ENCODE measurements at places on chromosomes 16 and 17. TPM values are rescaled to one million over a fixed set of nuclear protein-coding genes. Genes with fewer than 3 reads are reported as not detected.

GRCh38 chr16:51535591-51535990 is 384.5 kb upstream of the SALL1 start:
- no peak for DNase-seq

HSD17B1 gene
- total RNA-seq: 1.5 TPM

GRCh38 chr17:75476271-75476671 is 19.8 kb downstream of the TMEM94 start:
- DNase-seq: peak; percentile 29

DDX42 gene
- total RNA-seq: 125 TPM

DNA sequence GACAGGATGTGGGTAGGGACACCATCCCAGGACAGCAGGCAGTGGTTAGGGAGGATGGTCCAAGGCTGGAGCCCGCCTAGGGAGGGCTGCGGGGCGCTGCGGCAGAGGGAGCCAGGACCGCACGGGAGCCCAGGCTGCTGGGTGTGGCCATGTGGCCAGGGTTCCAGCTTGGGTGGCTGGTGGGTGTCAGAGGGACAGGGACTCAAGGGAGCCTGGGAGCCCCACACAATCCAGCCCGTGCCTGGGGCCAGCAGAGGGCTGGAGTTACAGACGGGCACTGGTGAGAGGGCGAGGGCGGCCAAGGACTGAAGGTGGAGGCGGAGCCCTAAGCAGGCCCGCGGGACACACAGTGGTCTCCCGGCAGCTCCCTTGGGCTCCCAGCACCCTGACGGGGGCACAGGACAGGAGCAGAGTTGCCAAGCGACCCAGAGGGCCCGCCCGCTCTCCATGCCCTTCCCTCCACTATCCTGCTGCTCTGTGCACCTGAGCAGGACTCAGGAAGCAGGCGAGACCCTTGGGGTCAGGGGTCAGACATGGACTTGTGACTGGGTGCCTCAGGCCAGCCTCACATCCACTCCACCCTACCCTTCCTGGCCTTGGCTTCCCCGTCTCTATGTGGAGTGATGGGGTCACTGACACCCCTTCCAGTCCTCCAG is 7.1 kb downstream of the MRPL28 start:
- no peak for DNase-seq

- DNase-seq: no peak
Observed at GRCh38 chr17:40350689-40351358, 13.7 kb downstream of the GJD3 start.

HP gene
- not detected for total RNA-seq

CYGB gene
- 29.2 TPM for total RNA-seq

- DNase-seq: no peak
Observed at GRCh38 chr17:57746221-57746620, 1.1 kb upstream of the CCDC182 start.

CCL23 gene
- not detected for total RNA-seq

DNA sequence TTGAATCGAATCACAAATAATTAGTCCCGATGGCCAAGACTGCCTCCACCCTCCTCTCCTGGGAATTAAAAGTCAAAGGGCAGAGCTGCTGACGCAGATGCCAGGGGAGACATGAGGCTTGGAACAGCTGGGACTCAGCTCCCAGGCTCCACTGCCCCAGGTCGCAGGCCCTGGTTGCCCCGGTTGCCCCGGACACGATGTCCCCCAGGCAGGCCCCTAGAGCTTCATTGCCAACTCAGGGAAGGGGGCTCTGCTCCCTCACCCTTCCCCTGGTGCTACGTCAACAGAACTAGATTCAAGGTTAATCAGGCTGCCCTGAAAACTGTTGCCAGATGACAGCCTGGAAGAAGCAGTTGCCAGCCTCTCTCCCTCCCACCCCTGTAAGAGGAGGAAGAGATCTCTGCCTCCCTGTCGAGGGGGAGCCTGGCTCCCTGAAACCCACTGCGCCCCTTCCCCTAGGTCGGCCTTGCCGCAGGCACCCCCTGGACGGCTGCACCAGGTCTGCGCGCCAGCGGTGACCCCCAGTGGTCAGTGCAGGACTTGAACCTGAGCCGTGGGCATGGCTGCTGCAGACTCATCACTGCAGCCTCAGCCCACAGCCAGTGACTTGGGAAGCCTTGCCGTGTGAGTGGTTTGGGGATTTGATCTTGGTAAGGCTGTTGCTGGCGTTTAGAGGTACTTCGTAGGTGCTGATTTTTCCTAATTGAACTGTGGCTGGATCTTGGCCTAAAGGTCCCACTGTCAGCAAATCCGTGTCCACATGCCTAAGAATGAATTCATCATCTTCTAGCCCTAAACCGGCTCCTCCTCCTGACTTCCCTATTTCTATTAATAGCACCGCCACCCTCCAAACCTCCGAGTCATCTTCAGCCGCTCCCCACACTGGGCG is 84.1 kb upstream of the TOB1 start:
- DNase-seq: peak; percentile 85

- no peak for DNase-seq
Observed at GRCh38 chr16:47073223-47074155, 70.3 kb downstream of the NETO2 start.

GRCh38 chr16:55376567-55377167 is 52.7 kb downstream of the IRX6 start:
- no peak for DNase-seq

PSMC5 gene
- total RNA-seq: 116 TPM

GRCh38 chr17:74612046-74612445 is 11.5 kb downstream of the CD300E start:
- DNase-seq: no peak

- DNase-seq: peak; percentile 69
Observed at GRCh38 chr17:12415031-12415430, 250.7 kb upstream of the MYOCD start.

CCDC102A gene
- 8.8 TPM for total RNA-seq

DNA sequence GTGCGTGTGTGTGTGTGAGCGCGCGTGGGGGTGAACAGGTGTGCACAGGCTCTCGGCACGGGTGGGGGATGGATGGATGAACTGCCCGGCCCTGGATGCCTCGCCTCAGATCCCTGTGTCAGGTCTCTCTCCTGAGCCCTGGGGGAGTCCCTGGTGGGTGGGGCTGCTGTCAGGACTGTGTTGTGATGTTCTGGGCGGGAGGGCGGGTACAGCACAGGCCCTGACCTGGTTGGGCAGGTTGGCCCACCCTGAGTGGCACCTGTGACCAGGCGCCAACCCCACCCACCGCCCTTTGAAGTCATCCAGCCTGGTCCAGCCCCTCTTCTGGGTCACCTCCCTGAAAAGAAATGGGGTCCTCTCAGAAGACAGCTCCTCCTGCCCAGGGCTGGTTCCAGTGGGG is 41.6 kb upstream of the TAC4 start:
- no peak for DNase-seq

DNA sequence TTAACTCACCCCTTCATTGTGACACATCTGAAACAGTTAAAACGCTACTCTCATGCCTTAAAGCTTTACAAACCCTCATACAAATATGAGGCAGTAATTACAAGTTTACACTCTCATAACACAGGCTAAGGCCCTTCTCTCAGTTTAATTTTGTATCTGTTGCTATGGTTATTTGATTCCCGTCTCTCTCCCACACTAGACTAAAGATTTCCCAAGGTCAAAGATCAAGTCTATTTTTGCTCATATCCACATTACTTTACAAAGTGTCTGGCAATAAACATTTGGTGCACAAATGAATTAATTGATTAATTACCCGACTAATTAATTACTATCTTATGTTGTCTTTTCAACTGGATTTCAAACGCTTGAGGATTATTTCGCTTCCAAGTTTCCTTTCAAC is 86.4 kb upstream of the MYOCD start:
- no peak for DNase-seq

P2RX1 gene
- not detected for total RNA-seq

DNA sequence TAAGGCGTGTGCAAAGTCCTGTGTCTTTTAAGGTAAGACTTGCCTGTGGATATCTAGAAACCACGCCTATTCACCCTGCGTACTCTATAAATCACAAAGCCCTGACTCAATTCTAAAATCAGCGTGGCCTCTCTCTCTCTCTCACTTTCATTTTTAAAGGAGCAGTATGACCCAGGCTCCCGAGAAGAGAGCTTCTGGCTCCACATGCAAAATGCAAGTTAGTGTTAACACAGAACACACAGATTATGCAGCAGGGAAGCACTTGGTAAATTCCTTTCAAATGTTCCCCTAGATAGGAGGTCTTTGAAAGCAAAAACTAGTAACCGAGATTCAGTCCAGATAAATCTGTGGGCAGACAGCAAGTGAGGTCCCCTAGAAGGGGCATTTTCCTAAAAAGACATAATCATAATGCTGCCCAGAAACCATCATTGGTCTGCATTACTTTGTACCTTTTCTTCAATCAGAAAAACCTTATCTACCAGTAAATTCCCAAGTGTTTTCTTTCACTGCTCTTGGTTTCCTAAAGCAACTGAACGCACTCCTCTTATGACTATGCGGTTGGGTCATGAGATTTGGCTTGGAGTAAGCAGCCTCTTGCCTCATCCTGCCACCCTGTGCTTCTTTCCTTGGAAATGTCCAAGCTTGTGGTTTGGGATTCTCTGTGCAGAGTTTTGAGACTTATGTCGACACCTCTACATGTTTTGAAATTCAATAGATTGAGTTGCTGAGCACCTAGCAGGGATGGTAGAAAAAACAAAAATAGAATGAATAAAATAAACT is 31.7 kb upstream of the KCNJ2 start:
- DNase-seq: peak; percentile 97

TBC1D3H gene
- total RNA-seq: not detected

CACNG5 gene
- total RNA-seq: not detected

DNA sequence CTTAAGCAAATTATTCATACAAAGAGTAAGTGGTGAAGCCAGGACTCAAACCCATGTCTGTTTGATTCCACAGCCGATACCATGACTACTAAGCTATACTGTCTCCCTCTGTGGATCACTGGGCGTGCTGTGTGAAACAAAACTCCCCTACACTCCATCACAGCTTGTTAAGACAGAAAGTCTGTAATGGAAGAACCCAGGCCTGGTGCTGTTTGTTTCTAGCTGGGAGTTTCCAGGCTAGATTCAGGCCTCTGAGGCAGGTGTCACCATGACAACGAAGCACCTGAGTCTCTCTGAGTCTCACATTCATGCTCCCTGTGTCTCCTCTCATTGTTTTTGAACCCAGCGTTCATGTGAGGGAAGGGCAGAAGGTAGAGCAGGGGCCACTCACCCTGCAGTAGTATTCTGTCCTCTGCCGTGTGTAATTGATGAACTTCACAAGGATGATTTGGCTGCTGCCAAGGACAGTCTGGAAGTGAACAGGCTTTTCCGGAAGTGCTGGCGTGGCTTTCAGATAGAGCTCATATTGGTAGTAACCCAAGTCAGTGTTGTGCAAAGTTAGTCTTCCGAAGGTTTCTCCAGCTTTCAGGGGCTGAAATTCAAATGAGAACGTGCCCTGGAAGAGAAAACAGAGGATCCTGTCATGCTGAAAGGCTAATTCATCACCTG is 8.6 kb upstream of the VAC14 start:
- no peak for DNase-seq

DNA sequence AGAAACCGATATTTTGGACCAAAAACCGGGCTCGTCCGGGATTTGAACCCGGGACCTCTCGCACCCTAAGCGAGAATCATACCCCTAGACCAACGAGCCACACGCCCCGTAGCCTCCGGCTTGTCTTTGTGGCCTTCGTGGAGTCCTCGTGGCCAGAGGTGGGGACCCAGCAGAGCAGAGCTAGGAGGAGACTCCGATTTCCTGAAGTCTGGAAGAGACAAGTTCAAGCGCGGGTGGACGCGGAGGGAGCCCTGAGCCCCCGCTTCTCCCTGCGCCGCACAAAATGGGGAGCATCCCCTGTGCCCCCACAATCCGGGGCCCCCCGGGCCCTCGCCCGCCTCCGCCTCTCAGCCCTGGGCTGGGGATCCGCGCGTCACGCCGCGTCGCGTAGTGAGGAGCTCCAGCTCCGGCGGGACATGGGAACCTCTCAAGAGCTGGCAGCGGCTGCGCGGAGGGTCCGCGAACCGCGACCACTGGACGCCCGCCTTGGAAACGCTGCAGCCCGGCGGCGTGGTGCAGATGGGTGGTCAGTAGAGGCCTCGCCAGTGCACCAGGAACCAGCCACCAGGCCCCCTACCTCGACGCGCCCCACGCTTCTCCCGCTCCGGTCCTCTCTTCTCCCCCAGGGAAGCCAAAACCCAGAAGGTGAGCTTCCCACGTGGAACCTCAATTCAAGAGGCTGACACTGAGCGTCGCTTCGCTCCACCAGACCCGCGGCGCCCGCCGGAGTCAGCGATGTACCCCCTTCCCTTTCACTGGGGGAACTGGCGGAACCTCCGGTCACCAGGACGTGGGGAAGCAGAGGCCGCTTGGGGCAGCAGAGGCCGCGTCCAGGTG is 5.2 kb upstream of the OR1F1 start:
- DNase-seq: no peak

DNA sequence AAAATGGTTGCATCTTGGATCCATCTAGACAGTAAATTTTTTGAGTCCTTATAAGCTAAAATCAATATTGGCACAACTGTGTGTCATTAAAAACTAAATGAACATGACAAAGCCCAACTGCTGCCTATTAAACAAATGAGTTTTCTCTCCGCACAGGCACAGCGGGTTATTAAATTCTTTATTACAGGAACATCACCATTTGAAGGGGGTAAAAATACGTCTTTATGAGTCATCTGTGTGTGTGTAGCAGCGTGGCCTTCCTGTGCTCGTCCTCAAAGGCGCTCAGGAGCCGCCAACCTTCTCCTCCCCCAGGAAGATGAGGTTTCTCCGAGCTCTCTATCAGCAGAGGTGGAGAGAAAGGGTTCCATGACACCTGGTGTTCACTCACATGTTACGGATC is 62.6 kb upstream of the SDK2 start:
- no peak for DNase-seq

ITGB4 gene
- total RNA-seq: 6.6 TPM

- no peak for DNase-seq
Observed at GRCh38 chr17:76585033-76585648, 519 bp downstream of the ST6GALNAC2 start.

DNA sequence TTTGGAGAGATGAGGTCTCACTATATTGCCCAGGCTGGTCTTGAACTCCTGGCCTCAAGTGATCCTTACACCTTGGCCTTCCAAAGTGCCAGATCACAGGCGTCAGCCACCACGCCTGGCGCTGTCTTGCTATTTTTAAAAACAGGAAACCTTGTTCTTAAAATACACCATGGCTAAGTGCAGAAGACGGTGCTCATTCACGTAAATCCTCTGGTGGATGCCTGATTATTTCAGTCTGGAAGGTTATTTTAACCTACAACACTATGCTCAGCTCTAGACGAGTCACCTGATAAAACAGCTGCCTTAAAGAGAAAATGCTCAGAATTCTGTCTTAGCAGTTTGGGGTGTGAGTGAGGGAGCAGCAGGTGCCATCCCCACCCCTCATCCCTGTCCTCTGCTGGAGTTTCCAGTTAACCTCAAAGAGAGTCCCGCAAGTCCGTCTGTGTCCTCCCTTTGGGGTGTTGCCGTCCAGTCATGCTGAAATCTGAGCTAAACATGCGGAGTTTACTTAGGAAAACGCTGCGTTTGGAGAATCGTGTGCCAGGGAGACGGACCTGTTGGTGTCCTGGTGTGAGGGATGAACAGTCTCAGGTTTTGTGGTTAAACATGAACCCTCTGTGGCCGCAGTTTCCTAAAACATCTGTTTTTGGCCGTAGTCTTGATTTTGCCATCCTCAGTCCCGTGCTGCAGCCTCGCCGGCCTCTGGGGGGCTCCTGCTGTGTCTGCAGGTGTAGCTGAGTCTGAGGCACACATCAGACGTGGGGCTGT is 17.1 kb downstream of the SPG7 start:
- no peak for DNase-seq

Data from astrocyte (in vitro differentiated cells and primary cell).